Stimulated activated naive CD8-positive, alpha-beta T cell treated with anti-CD3 and anti-CD28 coated beads, Interleukin-15, amount 100 ng/mL, for 72 hours (primary cell): ENCODE measurements at places on chromosomes 5 and 9.

GRCh38 chr9:69066955-69067354 lies 31.4 kb downstream of the FXN start:
- no peak for DNase-seq

DNA sequence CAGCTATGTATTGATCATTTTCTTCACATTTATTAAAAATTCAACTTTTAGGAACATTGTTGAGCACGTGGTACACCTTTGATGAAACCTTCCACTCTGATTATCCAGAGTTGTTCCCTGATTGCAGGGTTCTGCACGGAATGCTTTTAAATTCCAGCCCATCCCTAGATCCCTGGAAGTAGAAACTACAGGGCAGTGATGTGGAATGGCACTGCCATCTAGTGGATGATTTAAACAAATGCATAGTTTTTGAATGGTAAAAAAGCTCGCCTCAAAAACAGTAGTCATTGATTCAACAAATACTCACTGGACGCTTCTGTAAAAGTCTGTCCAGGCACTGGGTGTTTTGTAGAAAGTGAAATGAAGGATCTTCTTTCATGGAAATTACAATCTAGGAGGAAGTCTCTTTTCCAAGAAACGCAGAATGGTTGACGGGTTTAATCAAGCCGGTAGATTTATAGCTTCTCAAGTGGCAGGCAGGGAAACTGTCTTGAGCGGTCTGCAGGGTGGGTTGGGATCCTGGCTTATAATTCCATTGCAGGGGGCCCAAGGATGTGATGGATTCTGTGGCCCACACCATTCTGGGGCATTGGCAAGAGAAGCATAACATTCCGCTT lies 118.4 kb downstream of the ARHGAP26 start:
- no peak for DNase-seq

DNA sequence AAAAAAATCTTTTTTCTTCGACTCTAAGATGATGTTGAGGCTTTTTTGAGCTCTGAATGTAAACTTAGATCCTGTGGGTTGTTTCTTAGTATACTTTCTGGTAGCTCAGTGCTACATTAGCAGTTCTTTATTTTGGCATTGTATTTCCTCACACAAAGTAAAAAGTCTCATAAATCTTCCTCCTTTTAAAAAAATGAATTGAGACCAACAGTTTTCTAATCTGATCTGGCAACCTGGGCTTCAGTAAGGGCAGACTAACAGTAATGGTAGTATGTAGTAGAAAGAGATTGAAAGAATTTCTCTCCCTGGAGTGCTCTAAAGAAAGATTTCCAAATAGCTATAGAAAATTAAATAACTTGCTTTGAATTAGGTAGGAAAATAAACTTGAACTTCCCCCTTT lies 31.4 kb downstream of the ZCCHC7 start:
- DNase-seq, result no peak

- no peak for DNase-seq
Observed at GRCh38 chr5:3659907-3660306, 64.3 kb downstream of the IRX1 start.

- no peak for DNase-seq
Observed at GRCh38 chr9:109013679-109014607, 644 bp upstream of the CTNNAL1 start.

- no peak for DNase-seq
Observed at GRCh38 chr5:56123531-56124243, 109.4 kb downstream of the ANKRD55 start.
